Activated B cell treated with CpG ODN at 0.5 μM for 24 hours (primary cell): ENCODE measurements at places on chromosomes 12 and 14. TPM values are rescaled to one million over a fixed set of nuclear protein-coding genes. Genes with fewer than 3 reads are reported as not detected.

- H3K27me3 ChIP-seq = peaks cover 9% of the 10 kb centered on the region
- no peak overlapping the region for H3K27ac ChIP-seq
- no peak for DNase-seq
- no peaks in the 10 kb centered on the region for H3K36me3 ChIP-seq
- no peak overlapping the region for H3K4me3 ChIP-seq
Observed at GRCh38 chr12:63752283-63752682, 27.4 kb upstream of the RXYLT1 start.

DNA sequence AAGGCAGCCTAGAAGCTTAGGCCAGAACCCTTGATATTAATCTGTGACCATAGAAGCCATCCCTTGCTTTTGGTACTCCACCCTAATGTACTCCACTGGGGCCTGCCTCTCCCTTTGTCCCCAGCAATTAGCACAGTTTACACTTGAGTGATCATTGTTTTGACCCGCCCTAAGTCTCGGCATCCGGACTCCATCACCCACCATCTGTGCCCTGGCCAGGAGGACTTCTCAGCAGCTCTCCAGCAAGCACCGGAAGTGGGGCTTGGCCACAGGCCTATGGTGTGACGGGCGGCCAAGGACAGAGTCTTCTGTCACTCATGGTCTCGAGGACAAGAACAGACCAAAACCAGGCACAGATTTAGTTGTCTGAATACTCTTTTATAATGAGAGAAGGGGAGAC lies 126.5 kb upstream of the NTF3 start:
- no peak overlapping the region for H3K4me3 ChIP-seq
- no peak for DNase-seq

DNA sequence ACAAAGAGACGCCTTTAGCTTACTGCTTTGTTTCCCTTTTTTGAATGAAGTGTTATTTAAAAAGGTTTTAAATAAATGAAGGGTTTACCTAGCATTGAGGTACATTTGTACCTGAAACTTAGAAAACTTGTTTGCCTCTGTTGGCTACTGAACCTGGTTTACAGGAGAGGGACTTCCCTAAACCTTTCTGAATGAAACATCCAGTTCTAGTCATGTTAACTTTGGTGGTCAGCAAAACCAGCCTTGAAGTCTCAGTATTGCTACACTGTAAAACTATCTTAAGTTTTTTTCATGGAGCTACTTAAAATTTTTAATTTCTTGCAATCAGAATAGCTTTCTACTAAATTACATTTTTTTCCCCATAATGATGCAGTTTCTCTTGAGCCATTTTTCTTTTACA lies 38.2 kb downstream of the RASSF8 start:
- no peak overlapping the region for H3K27ac ChIP-seq
- H3K4me1 ChIP-seq = no peaks in the 10 kb centered on the region
- H3K4me3 ChIP-seq = no peak overlapping the region
- no peaks in the 10 kb centered on the region for H3K36me3 ChIP-seq
- peaks cover 6% of the 10 kb centered on the region for H3K27me3 ChIP-seq

- no peaks in the 10 kb centered on the region for H3K36me3 ChIP-seq
- no peak overlapping the region for H3K27ac ChIP-seq
- DNase-seq = no peak
- H3K27me3 ChIP-seq = no peaks in the 10 kb centered on the region
- H3K4me1 ChIP-seq = no peaks in the 10 kb centered on the region
Observed at GRCh38 chr12:83027021-83027723, 340.5 kb downstream of the TMTC2 start.

- H3K4me1 ChIP-seq = no peaks in the 10 kb centered on the region
- no peak for DNase-seq
- no peak overlapping the region for H3K27ac ChIP-seq
- H3K27me3 ChIP-seq = peaks cover 28% of the 10 kb centered on the region
- no peak overlapping the region for H3K4me3 ChIP-seq
Observed at GRCh38 chr12:52271158-52271557, 3.3 kb upstream of the KRT86 start.

- H3K4me3 ChIP-seq = no peak overlapping the region
- no peaks in the 10 kb centered on the region for H3K4me1 ChIP-seq
- no peak overlapping the region for H3K27ac ChIP-seq
- H3K36me3 ChIP-seq = peaks cover 17% of the 10 kb centered on the region
- no peaks in the 10 kb centered on the region for H3K27me3 ChIP-seq
Observed at GRCh38 chr12:28563286-28563685, 373.0 kb downstream of the CCDC91 start.

- H3K36me3 ChIP-seq = no peaks in the 10 kb centered on the region
- peaks cover 27% of the 10 kb centered on the region for H3K4me1 ChIP-seq
- H3K4me3 ChIP-seq = no peak overlapping the region
- no peak for DNase-seq
- no peak overlapping the region for H3K27ac ChIP-seq
- peaks cover 57% of the 10 kb centered on the region for H3K27me3 ChIP-seq
Observed at GRCh38 chr14:52318062-52318461, 4.0 kb downstream of the PTGER2 start.

- no peaks in the 10 kb centered on the region for H3K27me3 ChIP-seq
- H3K4me3 ChIP-seq = no peak overlapping the region
- H3K27ac ChIP-seq = no peak overlapping the region
- DNase-seq = no peak
Observed at GRCh38 chr12:4356041-4356327, 23.5 kb downstream of the FGF23 start.

DNA sequence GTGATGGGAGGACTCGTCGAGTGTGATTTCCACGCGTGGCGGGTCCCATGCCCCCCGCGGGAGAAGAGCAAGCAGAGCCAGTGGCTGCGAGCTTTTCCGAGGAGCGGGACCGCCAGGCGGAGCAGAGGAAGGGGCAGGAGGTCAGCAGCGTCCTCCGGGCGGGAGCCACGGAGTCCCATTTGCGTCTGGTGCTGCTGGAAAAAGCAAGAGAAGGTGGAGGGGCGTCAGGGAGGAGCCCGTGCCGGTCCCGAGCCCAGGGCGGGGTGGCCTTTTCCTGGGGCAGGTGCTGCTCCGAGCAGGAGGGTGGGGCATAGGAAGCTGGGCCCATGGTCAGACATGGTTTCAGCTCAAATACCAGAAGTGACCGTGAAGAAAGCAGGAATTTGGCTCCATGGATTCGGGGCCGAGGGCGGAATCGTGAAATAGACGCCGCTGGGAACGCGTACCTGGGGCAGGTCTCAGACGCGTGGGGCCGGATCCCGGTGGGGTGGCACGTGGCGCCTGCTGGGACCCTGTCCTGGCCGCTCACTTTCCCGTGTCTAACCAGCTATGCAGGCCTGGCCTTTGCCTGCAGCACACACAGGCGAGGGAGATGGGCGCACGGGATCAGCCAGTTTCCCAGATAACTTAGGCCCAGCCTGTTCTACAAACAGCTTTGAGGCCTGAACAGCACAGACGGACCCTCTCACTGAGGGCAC lies 60.0 kb downstream of the GALNT9 start:
- H3K27ac ChIP-seq = no peak overlapping the region
- no peak for DNase-seq
- no peaks in the 10 kb centered on the region for H3K36me3 ChIP-seq
- no peaks in the 10 kb centered on the region for H3K4me1 ChIP-seq
- no peaks in the 10 kb centered on the region for H3K27me3 ChIP-seq

DNA sequence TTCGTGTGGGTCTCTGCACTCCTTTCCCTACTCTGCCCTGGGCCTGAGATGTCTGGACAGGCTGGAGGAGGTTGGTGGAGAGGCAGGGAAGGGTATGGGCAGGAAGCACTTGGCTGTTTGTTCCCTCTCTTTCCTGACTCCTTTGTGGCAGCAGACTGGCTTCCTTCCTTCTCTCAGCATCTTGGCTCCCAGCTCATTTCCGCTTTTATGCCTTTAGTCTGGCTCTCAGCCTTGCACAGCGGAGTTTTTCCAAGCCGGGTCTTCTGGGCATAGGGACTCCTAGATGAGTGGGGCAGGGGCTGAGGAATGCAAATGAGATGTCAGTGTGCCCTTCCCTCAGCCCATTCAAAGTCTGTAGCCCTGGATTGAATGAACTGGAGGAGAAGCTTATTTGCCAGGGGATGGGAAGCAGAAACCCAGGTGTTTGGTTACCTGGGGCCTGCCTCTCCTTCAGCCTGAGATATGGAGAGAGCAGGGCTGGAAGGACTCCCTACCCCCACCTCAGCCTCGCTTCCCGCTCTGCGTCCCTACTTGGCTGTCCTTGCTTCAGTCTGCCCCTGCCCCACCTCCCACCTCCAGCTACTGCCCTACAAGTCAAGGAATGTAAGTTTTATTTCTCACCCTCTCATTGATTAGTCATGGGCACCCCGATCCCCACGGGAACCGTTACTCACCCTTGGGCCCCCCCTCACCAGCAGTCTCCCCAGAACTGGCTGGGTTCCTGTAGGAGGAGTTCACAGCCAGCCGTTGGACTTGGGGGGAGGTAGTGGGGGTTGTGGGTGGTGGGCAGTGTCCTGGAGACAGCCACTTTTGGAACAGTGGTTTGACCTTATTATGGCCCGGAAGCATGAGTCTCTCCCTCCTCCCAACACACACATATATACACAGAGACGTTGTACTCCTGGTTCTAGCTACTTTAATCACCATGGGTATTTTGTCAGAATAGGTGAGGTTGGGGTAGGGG lies 9.3 kb upstream of the ITGA5 start:
- peaks cover 34% of the 10 kb centered on the region for H3K27me3 ChIP-seq
- H3K4me1 ChIP-seq = peaks cover 9% of the 10 kb centered on the region
- DNase-seq = no peak
- no peak overlapping the region for H3K27ac ChIP-seq
- no peaks in the 10 kb centered on the region for H3K36me3 ChIP-seq
- H3K4me3 ChIP-seq = no peak overlapping the region

GRCh38 chr12:119375883-119376190 lies 41.3 kb downstream of the CCDC60 start:
- no peak overlapping the region for H3K27ac ChIP-seq
- DNase-seq = no peak
- no peak overlapping the region for H3K4me3 ChIP-seq
- no peaks in the 10 kb centered on the region for H3K27me3 ChIP-seq
- peaks cover 10% of the 10 kb centered on the region for H3K4me1 ChIP-seq
- no peaks in the 10 kb centered on the region for H3K36me3 ChIP-seq

DNA sequence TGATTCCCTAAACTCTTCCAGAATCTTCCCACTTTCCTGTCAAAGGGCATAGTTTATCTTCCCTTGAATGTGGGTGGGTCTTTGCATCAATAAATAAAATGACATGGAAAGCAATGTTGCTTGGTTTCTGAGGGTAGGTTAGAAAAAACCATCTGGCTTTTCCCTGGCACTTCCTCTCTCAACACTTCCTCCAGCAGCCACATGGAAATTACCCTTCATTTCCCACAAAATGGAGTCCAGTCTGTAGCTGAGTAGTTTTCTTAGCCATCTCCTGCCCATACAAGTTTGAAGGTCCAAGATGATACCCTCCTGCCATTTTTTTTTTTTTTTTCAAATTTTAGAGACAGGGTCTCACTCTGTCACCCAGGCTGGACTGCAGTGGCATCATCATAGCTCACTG lies 11.1 kb upstream of the NDUFA12 start:
- H3K4me3 ChIP-seq = no peak overlapping the region
- H3K27ac ChIP-seq = no peak overlapping the region
- peaks cover 29% of the 10 kb centered on the region for H3K4me1 ChIP-seq
- no peaks in the 10 kb centered on the region for H3K27me3 ChIP-seq

GRCh38 chr12:76545486-76545885 lies 14.1 kb downstream of the OSBPL8 start:
- peaks cover 9% of the 10 kb centered on the region for H3K36me3 ChIP-seq
- H3K4me1 ChIP-seq = peaks cover 55% of the 10 kb centered on the region
- no peak overlapping the region for H3K27ac ChIP-seq
- no peak overlapping the region for H3K4me3 ChIP-seq

DNA sequence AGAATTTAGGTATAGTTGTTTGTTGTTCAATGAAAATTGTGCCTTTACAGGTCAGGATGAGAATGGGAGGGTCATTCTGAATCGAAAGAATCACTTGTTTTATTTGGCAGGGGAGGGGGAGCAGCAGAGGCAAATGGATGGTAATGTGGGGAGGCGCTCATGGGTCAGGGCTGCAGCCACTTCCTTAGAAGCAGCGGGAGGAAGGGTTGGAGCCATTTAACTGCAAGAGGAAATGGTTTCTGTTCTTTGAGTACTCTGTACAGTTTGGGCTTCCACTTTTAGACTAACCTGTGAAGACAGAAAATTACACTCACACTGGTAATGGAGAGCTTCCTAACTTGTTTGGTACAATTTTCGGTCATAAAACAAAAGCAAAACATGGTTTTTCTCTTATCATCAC lies 57.2 kb downstream of the PIWIL1 start:
- H3K4me1 ChIP-seq = no peaks in the 10 kb centered on the region
- H3K4me3 ChIP-seq = no peak overlapping the region
- no peaks in the 10 kb centered on the region for H3K36me3 ChIP-seq
- H3K27ac ChIP-seq = no peak overlapping the region
- no peaks in the 10 kb centered on the region for H3K27me3 ChIP-seq

- no peak overlapping the region for H3K4me3 ChIP-seq
- H3K36me3 ChIP-seq = no peaks in the 10 kb centered on the region
- no peak overlapping the region for H3K27ac ChIP-seq
- H3K27me3 ChIP-seq = peaks cover 16% of the 10 kb centered on the region
- no peak for DNase-seq
Observed at GRCh38 chr12:111270774-111271173, 98.1 kb downstream of the PHETA1 start.

PXMP2 gene
- total RNA-seq = 5.3 and 7.7 TPM in 2 replicates

ESYT1 gene
- total RNA-seq = 120 and 137 TPM in 2 replicates

GPRC5D gene
- 0.35 and 0.44 TPM in 2 replicates for total RNA-seq

LMNTD1 gene
- total RNA-seq = not detected in 2 replicates

ZC2HC1C gene
- total RNA-seq = 0.91 TPM in 1 of 2 replicates, not detected in the other
